ENCODE measurements at places on chromosomes 12 and 14.

DNA sequence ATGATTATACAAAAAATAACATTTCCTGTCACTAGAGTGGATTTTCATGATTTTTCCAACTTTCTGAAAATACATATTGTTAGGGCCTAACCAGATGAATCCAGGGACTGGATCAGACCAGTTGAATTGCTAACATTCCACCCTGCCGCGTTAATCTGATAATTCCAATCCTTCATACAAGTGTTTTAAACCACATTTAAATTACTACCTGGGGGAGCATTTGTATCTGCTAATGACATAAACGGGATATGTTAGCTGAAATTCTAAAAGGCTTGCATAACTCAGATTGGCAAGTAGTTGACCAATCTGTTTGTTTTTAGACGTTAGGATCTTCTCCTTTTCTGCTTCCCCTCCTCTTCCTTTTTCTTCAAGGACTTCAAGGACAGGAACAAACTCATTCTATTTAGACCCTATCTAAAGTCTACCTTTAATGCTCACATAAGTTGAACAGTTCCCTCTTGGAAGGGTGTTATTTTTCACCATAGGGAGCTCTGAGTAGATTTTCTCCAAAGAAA is 239.0 kb downstream of the ADAMTS20 start:
- no peak for DNase-seq

- DNase-seq: no peak
These were observed 514.3 kb upstream of the SEL1L start for GRCh38 chr14:82047777-82048470.

DNA sequence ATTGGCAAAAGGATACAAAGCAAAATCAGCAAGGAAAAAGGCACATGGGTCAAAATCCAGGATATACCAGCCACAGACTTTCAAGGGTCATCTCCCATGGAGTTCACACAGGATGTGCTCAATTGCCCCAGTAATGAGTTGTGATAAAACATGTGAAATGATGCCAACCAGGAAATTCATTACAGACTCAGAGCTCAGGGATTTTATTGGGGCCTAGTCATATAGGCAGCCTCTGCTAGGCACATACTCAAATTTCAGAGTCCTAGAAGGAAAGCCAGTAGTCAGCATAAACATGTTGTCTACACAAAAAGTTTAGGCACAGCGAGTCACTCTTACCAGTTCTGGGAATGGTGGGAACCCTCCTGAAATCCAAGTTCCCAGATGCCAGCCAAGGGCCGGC is 64.4 kb upstream of the OSBPL8 start:
- DNase-seq: no peak

DNA sequence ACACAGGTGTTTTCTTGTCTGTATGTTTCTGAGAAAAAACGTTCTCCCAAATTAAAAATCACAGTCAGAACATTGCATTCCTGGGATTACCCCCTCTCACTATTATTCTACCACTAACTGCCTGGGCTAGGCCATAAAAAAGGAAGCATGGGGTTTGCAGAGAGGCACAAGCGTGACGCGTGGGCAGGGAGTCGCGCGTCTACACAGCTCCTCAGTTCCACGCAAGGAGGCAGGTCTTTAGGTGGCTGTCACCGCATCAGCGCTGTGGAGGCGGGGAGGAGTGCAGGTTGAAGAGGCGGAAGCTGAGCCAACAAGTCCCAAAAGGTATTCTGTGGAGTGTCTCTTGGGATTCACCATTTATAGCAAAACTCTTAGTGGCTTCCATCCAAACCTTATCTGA is 109.9 kb downstream of the RIMBP2 start:
- no peak for DNase-seq

DNA sequence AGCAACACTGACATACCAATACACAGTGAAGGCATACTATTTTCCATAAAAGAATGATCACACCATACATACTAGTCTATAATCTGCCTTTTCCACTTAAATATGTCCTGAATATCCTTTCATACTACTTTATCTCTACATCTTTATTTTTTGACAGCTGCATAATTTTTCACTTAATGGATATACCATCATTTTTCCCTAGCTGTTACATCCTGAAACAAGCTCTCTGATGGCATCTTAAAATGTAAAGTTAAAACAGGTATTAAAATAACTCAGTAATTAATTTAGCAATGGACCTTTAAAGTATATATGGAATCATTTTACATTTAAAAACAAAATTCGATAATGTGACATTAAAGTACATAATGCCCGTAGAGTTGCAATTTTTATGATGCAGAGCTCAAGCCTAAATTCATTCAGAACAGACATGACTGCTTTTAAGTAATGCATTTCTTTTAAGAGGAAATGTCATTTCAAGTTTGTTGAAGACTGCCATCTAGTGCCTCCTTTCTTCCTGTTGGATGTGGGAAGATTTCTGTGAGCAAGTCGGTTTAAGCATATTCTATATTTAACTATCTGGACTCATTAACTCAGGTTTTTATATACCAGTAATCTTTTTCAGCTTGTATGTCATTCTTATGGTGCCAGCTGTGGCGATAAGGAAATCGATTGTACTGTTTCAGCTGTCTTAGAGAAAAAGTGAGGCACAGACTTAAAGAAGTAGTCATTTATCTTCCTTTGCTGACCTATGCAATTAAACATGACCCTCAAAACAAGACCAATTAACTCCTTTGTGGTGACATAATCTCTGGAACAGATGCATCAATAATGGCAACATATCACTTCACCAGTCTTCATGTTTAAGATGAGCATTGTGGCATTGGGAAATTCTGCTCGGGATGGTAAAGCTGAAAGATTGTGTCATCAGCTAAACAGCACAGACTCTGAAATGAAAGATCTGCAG is 20.3 kb downstream of the PRICKLE1 start:
- no peak for DNase-seq

DNA sequence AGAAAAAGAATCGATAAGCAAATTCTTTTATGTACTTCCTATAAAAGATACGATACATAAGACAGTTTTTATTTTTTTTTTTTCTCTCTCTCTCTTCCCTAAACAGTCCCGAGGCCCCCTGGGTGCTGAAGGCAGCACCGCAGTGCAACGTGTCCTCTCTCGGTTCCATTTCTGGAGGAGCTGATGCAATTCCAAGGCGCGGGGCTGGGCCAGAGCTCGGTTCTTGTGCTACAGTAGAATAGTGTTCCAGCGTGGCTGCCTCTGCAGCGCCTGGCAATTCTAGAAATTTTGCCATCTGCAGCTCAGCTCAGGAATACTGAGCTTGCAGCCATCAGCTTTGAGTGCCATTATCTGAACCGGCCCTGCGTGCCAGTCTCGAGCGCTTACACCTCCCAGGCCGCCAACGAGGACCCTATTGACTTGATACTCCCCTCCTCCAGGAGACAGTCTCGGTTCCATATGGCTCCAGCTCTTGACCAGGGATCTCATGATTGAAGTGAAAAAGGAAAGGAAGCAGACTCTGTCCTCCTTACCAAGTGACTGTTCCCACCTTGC is 630 bp downstream of the ALDH1L2 start:
- peak; percentile 45 for DNase-seq

DNA sequence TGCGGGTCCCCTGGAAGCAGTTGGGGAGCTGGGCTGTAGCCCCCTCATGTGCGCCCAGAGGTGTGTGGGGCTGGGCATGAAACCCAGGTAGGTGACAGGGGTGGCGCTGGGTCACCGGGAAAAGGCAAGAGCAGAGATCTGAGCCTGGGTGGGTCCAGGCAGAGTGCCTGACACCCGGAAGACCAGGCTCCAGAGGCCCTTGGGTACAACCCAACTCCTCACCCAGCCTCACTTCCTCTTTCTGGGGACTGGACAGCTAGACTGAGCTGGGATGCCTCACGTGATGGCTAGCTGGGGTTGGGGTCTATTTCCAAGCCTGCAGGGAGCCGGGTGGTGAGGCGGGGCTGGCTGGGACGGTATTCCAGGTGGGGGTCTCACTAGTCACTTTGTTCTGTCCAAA is 16.3 kb upstream of the CYP46A1 start:
- no peak for DNase-seq

- DNase-seq: no peak
These were observed 28.8 kb upstream of the RPH3A start for GRCh38 chr12:112762753-112763152.

DNA sequence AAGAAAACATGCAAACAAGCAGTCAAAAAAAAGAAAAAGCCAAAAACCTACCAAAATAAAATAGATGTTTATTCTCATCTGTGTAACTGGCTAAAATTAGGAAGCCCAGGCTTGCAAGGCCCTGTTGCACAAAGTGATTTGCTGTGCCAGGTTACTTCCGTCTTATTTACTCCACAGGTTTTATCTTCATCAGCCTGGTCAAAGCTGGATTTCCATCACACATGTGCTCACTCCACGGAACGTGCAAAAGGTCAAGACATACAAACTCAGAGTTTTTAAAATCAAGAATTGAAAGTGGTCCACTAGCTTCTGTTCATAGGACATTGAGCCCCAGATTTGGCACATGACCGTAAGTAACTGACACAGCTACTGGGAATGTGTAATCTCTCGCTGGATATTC is 14.8 kb downstream of the KCNJ8 start:
- DNase-seq: no peak

- DNase-seq: no peak
These were observed 32.8 kb downstream of the KIF26A start for GRCh38 chr14:104171029-104171697.

- no peak for DNase-seq
These were observed 1204.8 kb downstream of the GALC start for GRCh38 chr14:86788224-86788623.

- no peak for DNase-seq
These were observed 34.6 kb downstream of the NTF3 start for GRCh38 chr12:5466521-5466960.

GRCh38 chr14:61516964-61517653 is 178.2 kb upstream of the HIF1A start:
- no peak for DNase-seq

GRCh38 chr12:76064904-76065303 is 19.6 kb downstream of the NAP1L1 start:
- DNase-seq: no peak

GRCh38 chr14:51860164-51860824 is at the start of gene GNG2:
TSS of gene GNG2 (plus strand) at chr14:51860612. CDS start at chr14:51950679, 90,067 bp downstream.
- DNase-seq: no peak

DNA sequence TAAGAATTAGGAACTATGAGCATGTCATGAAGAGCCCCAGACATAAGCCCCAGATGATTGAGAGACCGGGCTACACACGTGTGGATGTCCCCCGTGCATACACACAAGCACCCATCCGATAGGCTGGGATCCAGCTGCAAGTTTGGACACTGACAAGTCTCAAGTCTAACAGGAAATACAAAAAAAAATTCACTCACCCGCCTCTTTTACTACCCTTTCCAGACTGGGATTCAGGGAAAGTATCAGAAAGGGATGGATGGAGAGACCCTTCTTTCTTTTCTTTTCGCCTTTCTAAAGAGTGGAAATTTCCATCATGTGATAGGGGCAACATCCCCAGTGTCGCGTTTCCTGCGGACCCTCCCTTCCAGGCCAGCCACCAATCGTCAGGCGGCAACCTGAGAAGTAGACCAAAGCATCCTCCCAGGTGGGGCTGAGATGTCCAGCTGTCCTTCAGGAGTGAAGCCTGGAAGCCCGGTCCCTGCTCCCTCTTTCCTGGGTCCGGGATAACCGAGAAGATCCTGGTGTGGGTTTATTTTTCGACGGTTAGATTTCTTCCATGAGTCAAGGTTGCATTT is 6.4 kb upstream of the SLC38A4 start:
- DNase-seq: no peak

- DNase-seq: no peak
These were observed 63.5 kb downstream of the ELK3 start for GRCh38 chr12:96257550-96258103.

- DNase-seq: peak; percentile 46
These were observed 1.8 kb downstream of the AHNAK2 start for GRCh38 chr14:104976198-104977007.

GRCh38 chr12:108099778-108100489 is 29.2 kb upstream of the WSCD2 start:
- DNase-seq: no peak

- DNase-seq: peak; percentile 11
These were observed 114.4 kb upstream of the OVCH1 start for GRCh38 chr12:29611906-29612305.

- no peak for DNase-seq
These were observed 1.9 kb upstream of the PIWIL1 start for GRCh38 chr12:130335517-130336392.

DNA sequence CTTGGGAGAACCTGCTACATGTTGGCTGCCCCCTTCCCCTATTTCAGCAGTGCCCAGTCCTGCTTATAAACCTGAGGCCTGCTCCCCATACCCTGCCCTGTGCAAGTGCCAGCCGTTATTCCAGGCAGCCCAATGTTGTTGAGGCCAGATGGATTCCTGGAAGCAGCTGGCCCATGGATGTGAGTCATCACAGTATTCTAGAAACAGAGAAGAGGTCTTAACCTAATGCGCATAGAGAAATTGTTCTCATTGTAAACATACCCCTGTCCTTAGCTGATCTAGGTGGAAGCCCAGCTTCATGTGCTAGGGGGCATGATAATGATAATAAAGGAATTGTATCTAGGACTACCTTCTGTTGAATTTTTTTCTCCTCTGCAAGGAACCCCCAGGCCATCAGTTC is 69.7 kb downstream of the TSPAN11 start:
- peak; percentile 63 for DNase-seq

DNA sequence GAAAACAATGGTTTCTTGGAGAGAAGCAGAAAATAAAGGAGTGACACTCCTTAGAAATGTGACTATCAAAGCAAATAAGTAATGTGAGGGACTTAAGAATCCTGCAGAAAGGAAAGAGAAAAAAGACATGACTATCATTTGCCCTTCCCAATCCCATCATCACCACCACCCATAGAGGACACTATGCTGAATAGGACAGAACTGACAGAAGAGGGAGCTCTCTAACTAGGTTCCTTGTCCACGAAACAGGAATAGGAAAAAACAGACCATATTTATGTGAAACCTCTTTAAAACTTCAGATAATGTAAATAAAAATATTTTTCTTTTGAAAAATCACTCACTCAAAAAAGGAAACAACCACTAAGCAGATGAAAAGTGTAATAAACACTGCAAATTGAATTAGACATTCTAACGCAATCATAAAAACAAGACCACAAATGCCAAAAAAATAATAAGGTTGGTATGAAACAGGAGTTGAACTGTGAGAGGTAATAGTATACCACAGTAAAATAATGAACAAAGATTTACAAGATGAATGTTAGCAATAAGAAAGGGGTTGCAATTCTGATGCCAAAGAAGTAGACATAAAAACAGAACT is 24.1 kb downstream of the KLRD1 start:
- peak; percentile 16 for DNase-seq

GRCh38 chr12:113088037-113088436 is 31.5 kb downstream of the DTX1 start:
- no peak for DNase-seq
